ENCODE measurements at places on chromosomes 2 and 18.

- no peak for DNase-seq
Observed at GRCh38 chr2:18149660-18150246, 271.3 kb downstream of the KCNS3 start.

- DNase-seq, result no peak
Observed at GRCh38 chr18:48779462-48779861, 171.3 kb downstream of the SMAD7 start.

DNA sequence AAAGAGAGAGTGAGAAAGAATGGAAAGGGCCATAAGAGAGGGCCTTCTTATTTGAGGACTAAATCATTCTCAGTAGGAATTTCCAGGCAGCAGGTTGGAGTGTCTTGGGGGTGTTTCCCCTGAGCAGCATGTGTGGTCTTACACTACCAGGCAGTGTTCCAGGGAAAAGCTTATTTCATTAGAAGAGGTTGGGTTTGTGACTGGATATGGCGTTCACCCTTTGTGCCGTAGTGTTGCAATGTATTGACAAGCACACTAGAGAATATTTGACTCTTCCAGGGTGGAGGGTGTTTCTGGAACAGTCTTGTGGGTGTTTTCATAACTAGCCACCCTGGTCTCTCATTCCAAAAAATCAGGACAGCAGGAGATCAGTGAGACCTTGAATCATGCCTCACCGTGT lies 105.5 kb downstream of the NRP2 start:
- no peak for DNase-seq

GRCh38 chr2:135954020-135954601 lies 31.3 kb downstream of the DARS1 start:
- DNase-seq, result no peak

- DNase-seq, result no peak
Observed at GRCh38 chr18:5738526-5738925, 156.8 kb downstream of the TMEM200C start.

GRCh38 chr2:227443889-227444568 lies 27.9 kb upstream of the AGFG1 start:
- no peak for DNase-seq

DNA sequence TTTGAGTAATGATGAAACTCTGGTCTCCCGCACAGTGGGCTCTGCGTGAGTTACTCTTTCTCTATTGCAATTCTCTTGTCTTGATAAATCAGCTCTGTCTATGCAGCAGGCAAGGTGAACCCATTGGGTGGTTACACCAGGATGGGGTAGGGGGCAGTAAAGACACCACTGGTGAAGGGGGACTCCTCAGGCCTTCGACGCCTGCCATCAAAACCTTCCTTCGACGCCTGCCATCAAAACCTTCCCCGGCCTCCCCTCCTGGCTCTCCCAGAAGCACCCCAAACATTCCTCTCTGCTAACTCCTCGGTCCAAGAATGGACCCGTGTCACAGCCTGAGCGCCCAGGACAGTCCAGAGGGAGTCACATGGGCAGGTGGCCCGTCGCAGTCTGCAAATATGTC lies 4.8 kb upstream of the STARD7 start:
- DNase-seq, result no peak

DNA sequence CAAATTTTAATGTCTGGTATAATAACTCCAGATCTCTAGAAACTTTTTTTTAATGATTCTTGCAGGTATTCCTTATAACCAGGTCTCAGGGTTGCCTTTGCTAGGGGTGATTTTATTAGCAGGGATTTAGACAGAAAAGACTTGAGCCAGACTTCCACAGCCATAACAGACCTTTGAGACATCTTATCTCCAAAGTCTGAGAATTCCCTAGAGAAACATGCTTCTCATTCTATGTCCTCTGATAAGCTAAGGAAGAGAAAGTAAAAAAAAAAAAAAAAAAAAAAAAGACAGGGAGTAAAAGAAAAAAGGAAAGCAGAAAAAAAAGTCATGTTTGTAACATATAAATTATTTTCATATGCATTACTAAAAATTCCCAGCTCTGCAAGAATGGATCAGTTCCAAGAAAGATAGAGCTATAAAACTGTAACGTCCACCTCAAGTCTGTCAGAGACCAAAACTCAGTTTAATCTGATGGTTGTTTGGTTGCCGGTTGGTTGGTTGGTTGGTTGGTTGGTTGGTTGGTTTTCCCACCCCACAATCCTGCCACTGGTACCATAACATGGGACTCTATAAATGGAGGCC lies 153.8 kb downstream of the COL6A3 start:
- DNase-seq, result no peak

DNA sequence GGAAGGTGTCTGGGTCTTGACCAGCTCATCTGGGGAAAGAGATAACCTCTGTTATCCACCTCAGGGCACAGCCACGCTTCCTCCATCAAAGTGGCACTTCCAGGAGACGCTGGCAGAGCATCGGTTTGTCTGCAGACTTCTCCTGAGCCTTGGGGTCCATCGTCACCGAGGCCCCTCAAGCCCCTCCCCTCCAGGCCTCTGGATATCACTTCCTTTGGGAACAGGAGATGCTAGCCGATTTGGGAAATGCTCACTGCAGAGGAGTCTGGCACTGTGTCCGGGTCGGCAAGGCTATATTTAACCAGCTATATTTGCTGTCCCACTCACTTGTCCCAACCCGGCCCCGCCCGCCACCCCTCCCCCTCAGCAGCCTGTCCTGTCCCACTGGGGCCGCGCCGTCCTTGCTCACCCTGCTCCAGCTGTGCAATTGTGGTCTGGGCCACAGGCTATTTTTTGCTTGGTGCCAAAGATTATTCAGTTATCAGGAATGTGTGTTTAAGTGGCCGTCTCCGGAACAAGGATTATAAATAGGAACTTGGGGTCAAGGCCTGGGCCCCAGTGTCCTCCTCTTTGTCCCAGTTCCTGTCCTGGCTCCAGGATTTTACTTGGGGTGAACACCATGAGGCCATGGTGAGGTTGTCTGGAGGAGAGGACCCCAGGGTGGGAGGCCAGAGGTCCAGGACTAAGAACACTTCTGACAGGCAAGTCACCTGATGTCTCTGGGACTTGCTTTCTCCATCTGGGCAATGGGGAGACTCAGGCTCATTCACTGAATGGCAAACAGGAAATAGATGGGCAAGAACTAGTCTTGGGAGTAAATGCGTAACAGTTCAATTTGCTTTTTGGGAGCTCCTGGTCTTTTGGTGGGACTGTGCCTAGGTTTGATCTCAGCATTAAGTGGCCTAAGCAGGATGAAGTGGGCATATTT lies 263.6 kb downstream of the DYSF start:
- no peak for DNase-seq

GRCh38 chr2:41990688-41991087 lies 57.1 kb upstream of the PKDCC start:
- DNase-seq, result no peak

GRCh38 chr2:168184681-168185513 lies 62.5 kb downstream of the STK39 start:
- no peak for DNase-seq

GRCh38 chr18:54739476-54739875 lies 88.8 kb upstream of the RAB27B start:
- no peak for DNase-seq
